ENCODE measurements at places on chromosomes 6 and 20.

- DNase-seq: no peak
These were observed 45.9 kb upstream of the DUSP22 start for GRCh38 chr6:246352-246751.

GRCh38 chr6:133754298-133754697 lies 134.6 kb upstream of the TCF21 start:
- no peak for DNase-seq

DNA sequence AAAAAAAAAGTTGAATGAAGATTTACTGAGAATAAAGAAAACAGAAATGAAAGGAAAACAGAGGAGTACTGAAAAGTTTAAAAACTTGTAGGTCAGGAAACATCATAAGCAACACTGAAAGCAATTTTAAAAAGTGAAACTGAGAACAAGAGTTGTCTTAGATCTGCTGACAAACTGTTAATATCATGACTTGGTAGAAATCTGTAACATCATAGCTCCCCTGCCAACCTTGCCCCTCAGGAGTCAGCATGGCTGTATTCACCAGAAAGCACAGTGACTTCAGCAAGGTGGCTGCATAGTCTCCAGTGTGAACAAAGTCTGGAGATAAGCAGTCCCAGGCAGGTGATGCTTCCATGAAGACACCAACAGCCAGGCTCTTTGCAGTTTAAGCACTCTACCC lies 5.3 kb downstream of the NAA20 start:
- DNase-seq: no peak

DNA sequence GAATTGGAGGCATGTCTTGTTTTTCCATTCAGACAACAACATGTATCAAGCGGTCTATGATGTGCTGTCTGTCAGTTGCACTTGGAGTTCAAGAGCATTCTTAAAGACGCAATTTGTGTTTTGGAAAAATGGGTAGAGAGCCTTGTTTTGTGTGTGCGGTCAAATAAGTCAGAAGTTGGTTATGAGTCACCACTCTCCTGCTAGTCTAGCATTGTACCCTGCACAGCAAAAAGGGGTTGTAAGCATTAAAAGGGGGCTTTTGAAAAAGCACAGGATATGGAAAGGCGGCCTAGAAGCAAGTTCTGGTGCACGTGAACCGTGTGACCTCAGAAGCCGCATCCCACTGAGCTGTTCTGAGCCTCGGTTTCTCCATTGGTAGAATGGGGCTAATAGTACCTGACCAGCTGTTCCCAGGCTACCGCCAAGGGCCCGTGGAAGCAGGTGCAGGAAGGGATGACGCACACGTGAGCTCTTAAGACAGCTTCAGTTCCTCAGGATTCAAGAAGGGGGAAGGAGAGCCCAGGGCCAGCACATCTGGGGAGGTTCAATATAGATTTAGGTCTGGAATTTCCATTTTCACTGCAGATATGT lies 61.6 kb upstream of the SNX9 start:
- no peak for DNase-seq

DNA sequence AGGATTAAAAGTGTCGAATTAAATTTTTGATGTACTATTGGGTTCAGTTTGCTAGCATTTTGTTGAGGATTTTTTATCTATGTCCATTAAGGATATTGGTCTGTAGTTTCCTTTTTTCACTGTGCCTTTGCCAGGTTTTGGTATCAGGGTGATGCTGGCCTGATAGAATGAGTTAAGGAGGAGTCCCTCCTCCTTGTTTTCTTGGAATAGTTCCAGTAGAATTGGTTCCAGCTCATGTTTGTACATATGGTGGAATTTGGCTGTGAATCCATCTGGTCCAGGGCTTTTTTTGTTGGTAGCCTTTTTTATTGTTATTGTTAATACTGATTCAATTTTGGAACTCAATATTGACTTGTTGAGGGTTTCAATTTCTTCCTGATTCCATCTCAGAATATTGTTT lies 141.8 kb downstream of the SIM1 start:
- no peak for DNase-seq

- no peak for DNase-seq
These were observed 93.0 kb downstream of the TBC1D7 start for GRCh38 chr6:13235339-13235738.

- DNase-seq: peak; percentile 14
These were observed 101.6 kb upstream of the FRMD1 start for GRCh38 chr6:168180548-168181011.

DNA sequence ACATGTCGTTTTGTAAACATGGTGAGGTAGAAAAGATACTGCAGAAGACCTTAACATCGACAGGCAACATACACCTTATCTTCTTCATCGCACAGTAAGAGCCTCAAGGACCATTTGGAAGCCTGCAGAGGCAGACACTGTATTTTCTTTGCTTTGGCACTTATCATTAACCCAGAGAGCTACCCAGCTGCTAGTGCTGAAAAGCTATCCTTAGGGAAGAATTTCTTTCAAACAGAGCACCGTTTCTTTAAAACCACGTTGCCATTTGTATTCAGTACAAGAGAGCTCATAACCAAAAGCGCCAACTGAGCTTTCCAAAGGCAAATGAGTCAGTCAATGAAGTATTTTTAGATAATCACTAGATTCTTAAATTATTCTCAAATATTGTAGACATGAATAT lies 306.6 kb downstream of the EPM2A start:
- no peak for DNase-seq

All from SHP77 treated with DMSO at 0.1 percent for 48 hours (cell line).